ENCODE measurements at places on chromosomes 2 and 18.

DNA sequence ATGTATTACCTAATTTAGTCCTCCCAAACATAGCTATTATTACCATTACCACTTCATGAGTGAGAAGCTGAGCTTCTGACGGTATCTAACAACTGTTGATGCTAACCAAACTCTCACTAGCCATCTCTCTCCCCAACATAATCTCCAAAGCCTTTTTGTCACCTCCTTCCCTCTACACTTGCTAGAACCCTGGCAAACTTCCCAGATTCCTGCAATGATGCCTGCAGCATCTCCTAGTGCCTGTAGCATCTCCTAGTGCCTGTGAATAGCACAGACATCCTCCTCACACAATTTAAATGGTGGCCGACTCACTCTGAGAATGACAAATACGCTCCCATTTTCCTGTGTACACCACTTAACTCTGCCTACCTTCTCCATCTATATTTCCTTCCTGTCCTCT lies 126.7 kb downstream of the STK39 start:
- no peak for DNase-seq

DNA sequence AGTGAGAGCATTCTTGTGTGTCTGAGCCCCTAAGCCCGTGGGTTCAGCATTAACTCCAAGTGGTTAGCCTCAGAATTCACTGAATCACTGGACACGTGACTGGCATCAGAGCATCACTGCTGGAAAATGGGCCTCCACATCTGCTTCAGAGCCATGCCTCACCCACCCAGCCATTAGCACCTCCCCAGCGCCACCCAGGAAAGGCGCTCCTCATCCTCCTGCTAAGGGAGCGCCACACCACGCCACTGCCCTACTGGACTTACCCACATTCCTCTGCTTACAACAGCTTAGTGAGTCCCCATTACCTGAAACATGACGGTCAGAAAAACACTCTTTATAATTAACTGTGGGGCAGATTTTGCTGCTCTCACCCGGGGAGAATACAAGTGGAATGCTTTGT lies 442.6 kb upstream of the MYT1L start:
- no peak for DNase-seq

- no peak for DNase-seq
Observed at GRCh38 chr2:218255446-218255845, 5.4 kb upstream of the GPBAR1 start.

DNA sequence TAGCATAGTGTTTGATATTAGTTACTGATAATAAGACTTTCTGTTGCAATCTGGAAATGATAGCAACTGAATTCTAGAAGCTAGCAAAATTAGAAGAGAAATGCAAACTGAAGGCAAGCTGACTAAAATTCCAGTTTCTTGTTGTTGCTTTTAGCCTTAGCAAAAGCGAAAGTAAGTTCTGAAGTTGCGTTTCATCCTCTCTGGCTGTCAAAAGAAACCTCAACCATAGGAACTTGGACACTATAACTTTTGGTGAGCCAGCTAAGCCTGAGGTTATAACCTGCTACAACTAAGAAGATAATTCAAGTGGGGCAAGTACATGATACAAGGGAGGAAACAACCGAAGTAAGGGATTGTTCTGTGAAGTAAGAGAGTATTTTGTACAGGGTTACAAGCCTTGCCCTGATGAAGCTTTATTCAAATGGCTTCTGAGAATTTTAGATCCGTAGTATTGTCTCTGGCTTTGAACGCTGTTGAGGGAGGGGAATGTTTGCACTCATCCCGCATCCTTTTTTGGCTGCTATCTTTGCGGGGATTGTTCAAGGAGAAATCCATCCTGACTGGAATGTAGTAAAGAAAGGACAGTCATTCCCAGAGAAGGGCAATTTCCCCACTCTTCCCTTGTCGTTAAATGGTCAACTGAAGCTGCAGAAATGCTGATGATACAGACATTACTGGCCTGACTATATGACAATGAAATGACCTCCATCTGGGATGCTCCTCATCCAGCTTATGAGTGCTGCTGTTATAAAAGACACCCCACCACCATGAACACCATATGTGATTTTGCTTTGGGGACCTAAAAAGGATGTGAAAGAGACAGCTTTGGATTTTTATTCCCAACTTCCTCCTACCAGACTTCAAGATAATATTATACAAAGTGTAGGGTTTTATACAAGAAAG lies 7.0 kb upstream of the TMX3 start:
- no peak for DNase-seq

DNA sequence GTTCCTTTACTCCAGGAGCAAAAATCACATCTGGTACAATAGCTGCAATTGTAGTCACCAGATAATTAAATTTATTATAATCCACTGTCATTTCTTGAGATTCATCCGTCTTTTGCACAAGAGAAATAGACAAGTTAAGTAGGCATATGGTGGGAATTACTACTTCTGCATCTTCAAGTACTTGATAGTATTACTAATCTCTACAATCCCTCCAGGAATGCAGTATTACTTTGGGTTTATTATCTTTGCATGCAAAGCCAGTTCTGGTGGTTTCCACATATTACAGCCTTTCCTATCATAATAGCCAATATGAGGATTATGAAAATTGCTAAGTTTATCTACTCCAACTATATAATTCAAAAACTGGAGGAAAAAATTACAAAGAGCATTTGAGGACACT lies 254.1 kb downstream of the IKZF2 start:
- DNase-seq, result no peak

DNA sequence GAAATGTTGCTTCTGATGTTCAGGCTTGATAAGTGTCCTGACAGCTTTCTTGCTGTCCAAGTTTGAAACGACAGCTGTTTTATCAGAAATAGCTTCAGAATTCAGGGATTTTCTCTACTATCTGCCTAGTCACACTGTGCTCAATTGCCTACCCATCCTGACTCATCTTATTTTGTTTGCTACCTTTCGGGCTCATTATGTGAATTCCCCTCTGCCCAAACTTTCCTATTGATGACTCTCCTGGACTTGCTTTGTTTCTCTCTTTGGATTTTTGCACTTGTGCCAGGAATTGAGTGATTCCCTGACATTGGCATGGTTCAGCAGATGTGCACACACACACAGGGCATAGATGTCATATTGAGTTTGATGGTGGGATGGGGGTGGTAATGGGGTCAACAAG lies 1052.6 kb upstream of the PIK3C3 start:
- DNase-seq, result no peak

GRCh38 chr2:168470320-168471162 lies 14.5 kb downstream of the CERS6 start:
- DNase-seq, result no peak

Measured in T follicular helper cell (primary cell).